ENCODE measurements at places on chromosomes 7 and 10. TPM values are rescaled to one million over a fixed set of nuclear protein-coding genes. Genes with fewer than 3 reads are reported as not detected.

Gene PDIA4
- total RNA-seq = 140 TPM

Gene COBL
- total RNA-seq = 22.3 TPM

Gene GJD4
- total RNA-seq = not detected

Gene TMEM178B
- 11.9 TPM for total RNA-seq

Gene MCU
- total RNA-seq = 7.9 TPM

Gene C10orf90
- total RNA-seq = not detected

Gene SFTPA1
- total RNA-seq = not detected

Data from body of pancreas (tissue), 4 donors.